Stimulated activated CD4-positive, alpha-beta T cell treated with anti-CD3 and anti-CD28 coated beads, TNF-alpha, amount 100 ng/mL, for 48 hours (primary cell): ENCODE measurements at places on chromosomes 4 and X.

DNA sequence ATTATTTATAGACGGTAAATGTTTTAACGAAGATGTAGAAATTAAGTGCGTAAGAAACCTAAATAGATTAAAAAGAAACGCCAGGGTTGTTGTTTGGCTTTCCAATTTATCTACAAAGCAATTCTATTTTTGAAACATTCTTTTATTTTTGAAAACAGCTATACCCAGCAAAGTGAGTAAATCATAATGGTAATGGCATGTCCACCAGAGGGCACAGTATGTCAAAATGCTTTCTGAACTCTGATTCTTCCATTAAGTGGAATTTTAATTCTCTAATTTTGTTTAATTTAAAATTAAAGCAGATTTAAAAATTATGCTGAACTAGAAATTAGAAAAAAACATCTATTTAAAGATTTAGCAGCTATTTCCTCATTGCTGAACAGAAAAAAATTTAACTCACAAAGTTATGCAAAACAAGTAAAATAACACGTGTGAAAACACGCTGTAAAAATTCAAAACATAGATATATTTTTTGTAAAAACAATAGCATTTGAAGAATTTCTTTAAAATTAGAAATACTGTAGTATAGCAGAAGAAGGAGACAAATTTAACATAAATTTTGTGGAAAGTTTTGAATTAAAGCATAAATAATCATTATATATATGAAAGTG lies 26.5 kb downstream of the RASSF6 start:
- DNase-seq = no peak

DNA sequence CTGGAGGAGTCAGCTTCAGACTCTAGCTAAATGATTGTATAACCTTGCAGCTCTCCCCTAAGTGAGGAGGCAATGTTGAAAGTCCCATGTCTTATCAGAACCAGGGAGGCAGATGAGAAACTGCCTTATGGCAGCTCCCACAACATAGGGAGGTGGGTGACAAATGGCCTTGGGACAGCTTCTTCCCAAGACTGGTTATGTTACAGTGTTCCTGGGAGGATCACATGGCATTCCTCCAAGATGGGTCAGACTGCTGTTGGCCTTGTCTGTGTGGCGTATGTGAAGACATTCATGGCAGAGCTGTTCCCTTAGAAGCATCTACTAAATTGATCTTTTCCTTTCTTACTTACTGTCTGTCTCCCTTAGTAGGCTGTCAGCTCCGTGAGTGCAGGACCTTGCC lies 42.0 kb downstream of the HPRT1 start:
- no peak for DNase-seq

- DNase-seq = no peak
Measured at GRCh38 chr4:123403080-123403604, 6.5 kb downstream of the SPRY1 start.

- no peak for DNase-seq
Measured at GRCh38 chr4:156085100-156085499, 131.4 kb upstream of the CTSO start.

- no peak for DNase-seq
Measured at GRCh38 chr4:74499986-74500781, 55.2 kb downstream of the AREG start.
